Trophoblast cell (in vitro differentiated cells and primary cell): ENCODE measurements at places on chromosomes 1 and 21.
A peak's percentile ranks its signal among the peaks of the same experiment; 100 is the strongest.

DNA sequence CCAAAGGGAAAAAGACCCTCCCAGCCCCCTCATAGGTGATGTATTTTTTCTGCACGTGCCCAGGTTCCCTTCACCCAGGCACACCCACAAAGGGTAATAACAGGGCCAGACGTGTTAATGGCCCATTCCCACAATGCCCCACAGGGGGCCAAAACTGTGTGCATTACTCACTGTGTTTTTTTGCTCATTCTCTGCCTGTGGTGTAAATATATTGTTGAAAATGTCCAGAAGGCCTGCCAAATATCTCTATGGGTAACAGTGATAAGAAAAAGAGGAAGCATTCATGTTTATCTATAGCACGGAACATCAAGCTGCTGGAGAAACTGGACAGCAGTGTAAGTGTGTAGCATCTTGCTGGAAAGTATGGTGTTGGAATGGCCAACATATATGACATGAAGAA, 21.9 kb downstream of the RHEX start:
- DNase-seq = no peak

DNA sequence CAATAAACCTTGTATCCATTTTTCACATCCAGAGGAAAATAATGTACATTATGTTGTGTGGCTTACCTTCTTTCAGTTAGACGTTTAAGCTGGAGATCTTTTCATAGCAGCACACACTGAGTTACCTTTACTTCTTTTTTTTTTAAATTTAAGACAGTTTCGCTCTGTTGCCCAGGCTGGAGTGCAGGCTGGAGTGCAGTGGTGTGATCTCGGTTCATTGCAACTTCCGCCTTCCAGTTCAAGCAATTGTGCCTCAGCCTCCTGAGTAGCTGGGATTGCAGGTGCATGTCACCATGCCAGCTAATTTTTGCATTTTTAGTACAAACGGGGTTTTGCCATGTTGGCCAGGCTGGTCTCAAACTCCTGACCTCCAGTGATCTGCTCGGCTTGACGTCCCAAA, 7.4 kb upstream of the CAMTA1 start:
- no peak for DNase-seq

DNA sequence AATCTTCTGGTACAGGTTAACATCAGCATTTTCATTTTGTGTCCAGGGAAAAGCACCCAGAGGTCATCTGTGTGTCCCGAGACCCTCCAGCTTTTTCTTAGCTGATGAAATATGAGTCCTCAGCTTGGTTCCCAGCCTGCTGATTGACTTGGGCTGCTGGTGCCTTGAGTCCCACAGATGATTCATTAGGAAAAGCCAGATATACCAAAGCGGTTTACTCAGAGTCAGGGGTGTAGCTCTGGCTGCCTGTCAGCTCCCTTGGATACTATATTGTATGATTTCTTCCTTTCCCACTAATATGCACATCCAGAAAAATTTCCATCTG, 43.7 kb upstream of the MAB21L3 start:
- peak; percentile 48 for DNase-seq

GRCh38 chr1:85504417-85504816, 39.5 kb upstream of the DDAH1 start:
- peak; percentile 49 for DNase-seq

DNA sequence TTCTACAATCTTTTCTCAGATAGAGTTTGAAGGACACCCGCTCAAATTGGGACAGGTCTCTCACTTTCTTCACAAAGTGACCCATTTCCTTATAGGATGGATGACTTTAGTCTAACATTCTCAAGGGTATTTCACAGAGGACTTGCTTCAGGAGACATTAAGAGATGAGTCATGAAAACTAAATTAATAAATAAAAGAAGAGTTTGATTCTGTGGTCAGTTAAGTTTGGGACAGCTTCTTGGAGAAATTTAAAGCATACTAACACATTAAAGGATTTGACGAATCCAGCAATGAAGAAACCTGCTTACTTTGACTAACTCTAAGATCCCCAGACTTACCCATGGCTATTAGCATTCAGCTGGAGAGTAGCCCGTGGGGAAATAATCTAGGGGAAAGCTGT, 95.6 kb upstream of the RAB3GAP2 start:
- no peak for DNase-seq

DNA sequence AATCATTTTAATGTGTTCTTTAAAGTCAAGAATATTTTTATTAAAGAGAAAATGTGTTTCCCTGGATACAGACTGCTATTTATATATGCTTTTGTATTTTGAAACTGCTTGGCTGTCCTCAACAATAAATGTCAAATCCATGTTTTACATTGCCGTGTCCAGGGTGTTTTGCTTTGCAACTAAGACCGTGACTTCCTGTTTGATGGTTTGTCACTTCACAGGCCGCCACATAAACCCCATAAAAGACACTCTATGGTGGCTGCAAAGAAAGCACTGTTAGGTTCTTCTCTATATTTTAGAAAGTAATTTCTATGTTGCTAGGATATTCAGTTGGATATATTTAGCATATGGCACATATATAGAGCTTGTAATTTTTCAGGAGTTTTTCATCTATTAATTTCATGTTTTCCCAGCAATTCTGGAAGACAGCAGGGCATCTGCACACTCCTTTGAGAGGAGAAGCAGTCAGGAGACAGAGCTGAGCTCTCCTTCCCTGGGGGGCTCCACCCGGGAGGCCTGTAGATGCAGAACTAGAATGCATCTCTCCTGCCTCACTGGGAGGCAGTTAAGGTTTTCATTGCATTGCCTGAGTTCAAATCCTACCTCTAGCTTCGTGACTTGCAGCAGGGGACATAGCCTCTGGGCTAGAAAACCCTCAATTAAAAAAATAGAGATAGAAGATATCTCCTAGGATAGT, 33.1 kb downstream of the PRDM2 start:
- DNase-seq = no peak

DNA sequence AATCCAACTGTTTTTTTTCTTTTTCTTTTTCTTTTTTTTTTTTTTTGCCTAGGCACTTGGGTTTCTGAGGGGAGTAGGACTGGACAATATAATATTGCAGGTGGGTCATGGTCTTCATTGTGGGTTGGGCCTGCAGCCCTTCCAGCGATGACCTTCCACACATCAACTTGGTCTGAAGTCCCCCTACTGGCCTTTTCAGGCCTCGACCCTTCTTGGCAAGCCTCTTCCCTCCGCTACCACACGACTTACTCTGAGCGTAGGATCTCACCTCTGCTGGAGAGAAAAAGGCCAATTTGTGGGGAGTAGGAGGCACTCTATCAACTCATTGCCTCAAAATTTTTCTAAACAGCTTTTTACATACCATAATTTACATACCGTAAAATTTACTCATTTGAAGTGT, 51.1 kb upstream of the GRIK3 start:
- DNase-seq = peak; percentile 17

DNA sequence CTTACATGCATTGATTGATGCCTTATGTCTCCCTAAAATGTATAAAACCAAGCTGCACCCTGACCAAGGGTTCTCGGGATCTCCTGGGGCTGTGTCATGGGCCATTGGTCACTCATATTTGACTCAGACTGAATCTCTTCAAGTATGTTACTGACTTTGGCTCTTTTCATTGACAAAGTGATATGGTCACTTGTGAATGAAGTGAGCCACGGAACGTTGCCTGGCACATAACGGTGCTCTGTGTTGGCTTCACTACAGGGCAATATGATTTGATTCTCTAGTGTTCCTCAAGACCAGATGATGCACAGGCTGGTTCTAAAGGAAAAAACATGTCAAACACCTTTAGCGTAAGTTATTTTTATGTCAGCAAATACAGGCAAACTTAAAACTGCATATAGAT, 11.4 kb upstream of the IL10RB start:
- no peak for DNase-seq

GRCh38 chr1:226938903-226939437, 1.1 kb upstream of the COQ8A start:
- DNase-seq = peak; percentile 60

DNA sequence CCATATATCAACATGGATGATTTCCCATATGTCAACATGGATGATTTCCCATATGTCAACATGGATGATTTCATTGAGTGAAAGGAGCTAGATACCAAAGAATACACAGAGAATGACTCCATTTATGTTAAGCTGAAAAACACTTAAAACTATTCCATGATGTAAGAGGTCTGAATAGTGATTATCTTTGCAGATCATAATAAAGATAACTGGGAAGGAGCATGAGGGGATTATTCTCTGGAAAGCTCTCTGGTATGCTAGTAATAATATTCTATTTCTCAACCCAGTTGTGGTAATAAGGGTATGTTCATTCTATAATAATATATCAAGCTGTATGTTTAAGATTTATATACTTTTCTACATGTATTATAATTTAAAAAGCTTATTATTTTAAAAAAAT, 14.1 kb downstream of the SYNJ1 start:
- peak; percentile 82 for DNase-seq

GRCh38 chr1:215600258-215600792, 33.2 kb downstream of the KCTD3 start:
- no peak for DNase-seq

DNA sequence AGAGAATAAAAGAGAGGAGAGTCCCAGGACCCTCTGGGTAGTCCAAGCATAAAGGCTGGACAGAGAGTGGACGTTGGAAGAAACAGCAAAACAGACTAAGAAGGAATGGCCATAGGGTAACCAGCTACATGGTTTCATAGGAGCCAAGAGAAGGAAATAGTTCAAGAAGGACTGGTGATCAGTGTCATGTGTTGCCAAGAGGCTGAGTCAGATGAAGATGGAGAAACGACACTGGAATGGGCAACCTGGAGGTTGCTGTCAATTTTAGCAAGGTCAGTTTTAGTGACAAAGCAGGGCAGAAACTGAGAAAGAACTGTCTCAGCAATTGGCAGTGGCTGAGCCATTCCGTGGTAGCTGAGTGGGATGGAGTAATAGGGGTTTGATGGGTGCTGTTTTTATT, 41.4 kb downstream of the HMGB4 start:
- no peak for DNase-seq

DNA sequence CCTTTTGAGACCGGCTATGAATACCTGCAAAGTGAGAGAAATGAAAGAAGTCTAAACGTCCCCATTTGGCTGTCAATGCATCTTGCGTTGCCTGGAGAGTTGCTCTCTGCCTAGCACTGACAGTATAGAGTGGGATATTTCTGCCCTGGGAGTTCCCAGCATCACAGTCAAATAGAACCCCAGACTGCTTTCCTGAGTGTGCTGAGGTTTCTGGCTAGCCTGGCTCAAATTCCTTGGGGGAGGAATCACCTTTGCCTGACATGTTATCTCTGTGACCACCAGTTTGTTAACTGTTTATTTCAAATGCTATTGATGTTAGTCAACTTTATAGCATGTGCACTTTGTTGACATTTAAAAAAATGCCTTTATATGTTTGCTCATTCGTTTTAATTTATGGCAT, 212.0 kb upstream of the FAM78B start:
- DNase-seq = no peak

GRCh38 chr1:200245473-200245872, 164.4 kb downstream of the ZNF281 start:
- no peak for DNase-seq

GRCh38 chr1:55718758-55719671, 503.9 kb upstream of the USP24 start:
- peak; percentile 98 for DNase-seq

DNA sequence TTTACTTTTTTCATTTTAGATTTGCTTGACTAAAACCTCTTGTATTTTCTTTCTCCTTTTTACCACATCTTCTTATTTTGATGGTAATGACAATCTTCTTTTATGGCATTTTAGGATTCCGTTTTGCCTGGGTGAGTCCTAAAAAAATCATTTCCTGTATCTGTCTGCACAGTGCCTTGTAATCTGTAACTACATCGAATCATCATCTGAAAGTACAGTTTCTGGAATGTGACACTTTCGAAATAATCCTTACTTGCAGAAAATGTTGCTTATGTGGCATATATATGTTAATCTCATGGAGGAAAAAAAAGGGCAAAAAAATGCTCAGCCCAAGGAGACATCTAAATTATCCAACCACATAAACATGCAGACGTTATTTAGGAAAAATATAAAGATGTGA, 29.0 kb downstream of the GREM2 start:
- no peak for DNase-seq

DNA sequence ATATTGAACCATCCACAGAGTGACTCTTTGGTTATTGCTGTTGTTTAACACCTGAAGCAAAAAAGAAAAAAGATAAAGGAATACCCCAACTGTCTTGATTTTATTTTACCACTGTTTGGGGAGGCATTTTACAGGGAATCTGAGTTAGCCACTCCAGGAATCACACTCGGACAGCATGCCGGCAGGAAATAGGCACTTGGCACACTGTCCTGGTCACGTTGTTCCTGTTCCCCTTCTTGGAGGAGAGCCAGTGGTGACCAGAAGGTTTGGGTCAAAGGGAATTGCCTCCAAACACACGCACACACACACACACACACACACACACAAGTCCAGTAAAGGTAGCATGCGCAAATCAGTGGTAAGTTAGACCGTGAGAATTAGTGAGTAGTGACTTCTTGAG, 13.8 kb downstream of the RGS4 start:
- no peak for DNase-seq

GRCh38 chr1:212928323-212929291, 21.7 kb upstream of the VASH2 start:
- no peak for DNase-seq

DNA sequence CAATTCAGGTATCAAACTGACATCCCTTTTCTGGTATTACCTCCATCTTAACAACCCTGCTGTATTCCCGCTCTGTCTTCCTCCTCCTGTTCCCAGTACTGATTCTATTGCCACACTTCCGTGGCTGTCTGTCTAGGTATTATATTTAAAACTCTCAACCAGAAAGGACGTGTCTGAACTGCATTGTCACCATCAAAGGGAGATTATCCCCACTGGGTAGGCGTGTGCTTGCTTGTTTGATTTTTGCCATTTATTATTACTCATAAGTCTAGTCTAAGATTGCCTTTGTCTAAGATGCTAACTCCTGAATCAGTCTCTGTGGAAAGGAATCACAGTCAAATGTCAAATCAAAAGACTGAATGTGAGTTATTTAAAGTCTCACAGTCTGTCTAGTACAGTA, 650.1 kb downstream of the KCNT2 start:
- DNase-seq = no peak

- no peak for DNase-seq
Measured at GRCh38 chr1:226419284-226420029, 11.6 kb upstream of the PARP1 start.

DNA sequence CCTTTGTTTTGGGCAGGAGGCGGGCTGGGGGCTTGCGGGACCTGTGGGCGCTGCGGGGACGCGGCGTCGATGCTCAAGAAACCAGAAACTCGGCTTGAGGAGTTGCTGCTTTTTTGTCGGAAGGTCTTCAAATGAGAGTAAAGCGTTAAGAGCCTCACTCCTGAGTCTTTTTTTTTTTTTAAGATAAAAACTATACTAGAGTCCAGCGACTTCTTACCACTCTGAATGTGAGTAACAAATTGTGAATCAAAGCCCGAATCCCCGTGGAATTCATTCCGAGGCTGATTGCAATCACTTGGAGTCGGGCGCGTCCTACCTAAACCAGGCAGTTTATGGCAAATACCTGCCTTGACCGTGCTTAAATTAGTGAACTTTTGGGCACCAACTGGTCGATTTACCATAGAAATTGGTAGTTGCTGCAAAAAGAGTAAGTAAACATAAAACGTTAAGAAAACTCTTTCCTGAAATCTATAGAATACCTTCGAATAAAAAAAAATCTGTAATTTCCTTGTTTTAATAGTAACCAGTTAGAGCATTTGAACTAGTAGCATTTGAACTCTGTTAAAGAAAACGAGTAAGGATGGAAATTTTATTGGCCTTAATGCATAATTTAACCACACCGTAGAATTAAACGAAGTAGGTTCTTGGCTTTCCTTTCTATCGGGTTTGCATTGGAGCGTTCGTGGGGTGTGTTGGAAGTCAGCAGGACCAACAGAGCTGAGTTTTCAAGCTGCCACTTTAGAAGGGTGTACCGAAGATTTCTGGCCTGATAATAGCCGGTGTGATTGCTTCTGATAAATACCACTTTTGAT, 769 bp downstream of the GPSM2 start:
- peak; percentile 47 for DNase-seq
